ENCODE measurements at places on chromosomes 7 and 10.

- no peak for DNase-seq
Measured at GRCh38 chr10:54904833-54905232, 103.8 kb upstream of the PCDH15 start.

- DNase-seq, result peak; percentile 94
Measured at GRCh38 chr10:102433619-102434046, 1.3 kb upstream of the CUEDC2 start.

- peak; percentile 83 for DNase-seq
Measured at GRCh38 chr7:26305090-26305868, 13.6 kb downstream of the SNX10 start.

GRCh38 chr7:116524609-116525297 is at the start of gene CAV1:
Gene CAV1, plus strand, starts transcription at chr7:116525036. Its CDS starts 27 bp downstream, at chr7:116525063.
- DNase-seq, result no peak

DNA sequence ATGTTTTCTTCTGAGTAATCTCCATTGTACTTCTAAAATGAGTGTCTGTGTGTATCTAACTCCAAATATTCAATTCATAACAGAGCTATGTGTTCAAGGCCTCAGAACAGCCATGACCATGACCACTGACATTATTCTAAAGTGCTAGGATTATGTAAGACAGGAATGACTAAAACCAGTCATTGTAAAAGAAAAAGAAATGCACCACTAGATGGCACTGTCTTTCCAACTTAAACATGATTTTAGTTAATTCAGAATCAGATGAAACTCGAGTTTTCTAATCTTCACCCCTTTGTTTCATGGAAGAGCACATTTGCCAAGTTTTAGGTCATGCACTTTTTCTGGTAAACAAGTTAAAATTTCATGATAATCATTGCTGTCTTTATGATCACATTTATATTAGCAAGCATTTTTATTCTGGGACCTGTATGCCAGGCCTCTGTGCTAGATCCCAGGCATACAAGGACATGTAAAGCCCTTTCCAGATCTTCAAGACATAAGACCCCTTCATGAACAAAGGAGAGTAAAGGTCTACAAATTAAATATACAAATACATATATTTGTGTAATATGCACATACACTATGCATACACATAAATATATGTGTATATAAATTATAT is 26.1 kb upstream of the RSU1 start:
- DNase-seq, result peak; percentile 94

- no peak for DNase-seq
Measured at GRCh38 chr7:96388620-96389383, 66.9 kb upstream of the SLC25A13 start.

DNA sequence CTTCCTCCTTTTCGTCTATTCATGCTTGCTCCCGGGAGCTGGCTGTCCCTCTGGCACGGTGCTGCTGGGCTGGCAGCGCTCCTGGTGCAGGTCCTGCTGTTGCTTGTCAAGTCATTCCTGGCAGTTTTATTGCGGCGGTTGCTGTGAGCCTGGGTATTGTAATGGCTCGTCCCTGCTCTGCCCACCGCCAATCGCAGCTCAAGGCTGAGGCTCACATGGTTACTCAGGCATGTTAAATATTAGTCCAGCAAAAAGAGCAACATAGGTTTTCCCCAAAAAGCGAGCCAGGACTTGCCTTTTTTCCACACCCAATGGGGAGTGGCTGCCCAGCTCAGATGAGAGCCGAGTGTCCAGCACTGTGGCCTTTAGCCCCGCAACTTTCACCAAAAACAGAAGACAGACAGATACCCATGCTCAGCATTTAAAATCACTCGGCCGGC is 492.9 kb upstream of the FOXK1 start:
- no peak for DNase-seq

GRCh38 chr7:158472596-158472995 is 115.0 kb downstream of the PTPRN2 start:
- no peak for DNase-seq

GRCh38 chr7:44285561-44285960 is 39.8 kb downstream of the CAMK2B start:
- DNase-seq, result no peak

DNA sequence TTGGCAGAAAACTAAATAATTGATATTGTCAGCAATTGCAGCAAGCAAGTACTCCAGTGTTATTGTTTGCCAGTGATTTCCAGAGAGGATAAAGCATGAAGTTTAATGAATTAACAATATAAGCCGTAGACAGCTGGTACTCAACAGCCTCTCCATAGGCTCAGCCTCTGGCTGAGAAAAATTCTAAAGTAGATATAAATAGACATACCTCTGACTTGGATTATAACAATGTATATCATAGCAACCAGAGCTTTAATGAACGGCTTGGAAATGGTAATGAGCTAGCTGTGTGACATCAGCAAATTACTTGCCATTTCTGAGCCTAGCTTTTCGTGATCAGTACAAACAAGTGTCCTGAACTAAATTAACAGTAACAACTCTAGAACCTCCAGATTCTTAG is 1055.4 kb upstream of the AUTS2 start:
- no peak for DNase-seq

DNA sequence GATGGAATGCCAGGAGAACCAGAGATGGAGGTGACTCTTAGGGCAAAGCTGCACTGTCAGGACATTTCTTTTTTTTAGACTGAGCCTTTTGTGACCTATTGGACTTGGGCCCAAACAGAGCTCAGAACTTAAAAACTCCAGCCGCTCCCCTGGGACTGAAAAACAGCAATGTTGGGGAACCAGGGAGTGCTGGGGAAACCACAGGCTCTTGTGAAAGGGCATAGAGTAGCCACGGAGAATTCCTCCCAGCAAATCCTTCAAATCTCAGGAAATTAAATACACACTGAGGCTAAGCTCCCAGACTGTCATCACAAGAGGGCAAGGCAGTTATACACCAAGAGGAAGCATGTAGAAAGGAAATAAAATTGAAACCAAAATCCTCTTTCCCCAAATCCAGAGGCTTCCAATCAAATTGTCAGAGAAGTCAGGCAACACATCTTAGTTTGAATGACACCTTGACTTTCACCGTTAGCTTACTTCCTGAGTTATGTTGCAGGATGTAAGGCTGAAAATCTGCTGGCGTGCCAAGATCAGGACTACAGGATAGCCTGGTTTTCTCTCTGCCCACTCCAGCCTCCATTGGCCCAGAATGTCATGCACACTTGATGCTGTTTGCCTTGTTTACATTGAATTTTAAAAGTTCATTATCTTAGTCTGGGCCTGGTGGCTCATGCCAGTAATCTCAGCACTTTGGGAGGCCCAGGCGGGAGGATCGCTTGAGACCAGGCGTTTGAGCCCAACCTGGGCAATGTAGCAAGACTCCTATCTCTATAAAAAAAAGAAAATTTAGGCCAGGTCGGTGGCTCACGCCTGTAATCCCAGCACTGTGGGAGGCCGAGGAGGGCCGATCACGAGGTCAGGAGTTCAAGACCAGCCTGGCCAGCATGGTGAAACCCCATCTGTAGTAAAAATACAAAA is 2.6 kb upstream of the RFC2 start:
- DNase-seq, result no peak

GRCh38 chr10:86301971-86302370 is 64.6 kb downstream of the GRID1 start:
- DNase-seq, result no peak

DNA sequence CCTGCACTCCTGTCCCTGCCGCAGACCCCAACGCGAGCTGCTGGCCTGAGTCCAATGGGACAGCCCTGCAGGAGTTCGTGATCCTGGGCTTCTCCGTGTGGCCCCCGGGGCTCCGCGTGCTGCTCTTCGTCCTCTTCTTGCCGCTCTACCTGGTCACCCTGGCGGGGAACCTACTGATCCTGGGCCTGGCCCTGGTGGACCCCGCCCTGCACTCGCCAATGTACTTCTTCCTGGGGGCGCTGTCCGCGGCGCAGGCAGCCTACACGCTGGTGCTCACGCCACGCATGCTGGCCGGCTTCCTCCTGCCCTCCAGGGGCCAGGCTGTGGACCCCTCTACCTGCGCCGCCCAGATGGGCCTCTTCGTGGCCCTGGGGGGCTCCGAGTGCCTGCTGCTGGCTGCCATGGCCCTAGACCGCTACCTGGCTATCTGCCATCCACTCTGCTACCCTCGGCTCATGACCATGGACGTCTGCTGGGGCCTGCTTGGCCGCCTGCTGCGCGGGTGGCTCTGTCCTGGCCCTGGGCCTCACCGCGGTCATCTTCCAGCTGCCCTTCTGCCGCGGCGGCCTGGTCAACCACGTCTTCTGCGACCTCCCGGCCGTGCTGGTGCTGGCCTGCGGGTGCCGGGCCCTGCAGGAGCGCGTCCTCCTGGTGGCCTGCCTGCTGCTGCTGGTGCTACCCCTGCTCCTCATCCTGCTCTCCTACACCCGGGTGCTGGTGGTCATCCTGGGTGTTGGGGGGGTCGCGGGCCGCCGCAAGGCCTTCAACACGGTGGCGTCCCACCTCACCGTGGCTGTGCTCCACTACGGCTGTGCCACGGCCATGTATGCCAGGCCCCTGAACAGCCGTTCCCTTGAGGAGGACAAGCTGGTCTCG is 71.7 kb downstream of the RBAK start:
- no peak for DNase-seq

GRCh38 chr10:79090134-79090803 is 21.5 kb downstream of the ZMIZ1 start:
- DNase-seq, result peak; percentile 34

DNA sequence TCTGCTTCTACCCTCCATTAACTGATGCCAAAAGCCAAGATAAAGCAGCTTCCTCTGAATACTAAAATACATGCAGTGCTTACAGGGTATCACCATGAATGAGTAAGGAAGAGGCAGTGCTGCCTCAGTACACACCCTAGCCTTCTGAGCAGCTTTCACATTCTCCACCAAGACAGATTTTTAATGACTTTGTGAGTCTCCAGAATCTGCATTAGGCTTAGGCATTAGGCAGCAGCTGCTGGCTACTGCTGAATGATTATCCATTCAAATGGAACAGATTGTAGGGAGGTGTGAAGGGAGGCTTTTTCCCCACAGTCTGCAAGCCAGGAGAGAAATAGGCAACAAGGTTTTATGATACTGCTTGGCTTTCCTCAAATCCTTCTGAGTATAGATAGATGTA is 1226.7 kb upstream of the LRRN3 start:
- no peak for DNase-seq

DNA sequence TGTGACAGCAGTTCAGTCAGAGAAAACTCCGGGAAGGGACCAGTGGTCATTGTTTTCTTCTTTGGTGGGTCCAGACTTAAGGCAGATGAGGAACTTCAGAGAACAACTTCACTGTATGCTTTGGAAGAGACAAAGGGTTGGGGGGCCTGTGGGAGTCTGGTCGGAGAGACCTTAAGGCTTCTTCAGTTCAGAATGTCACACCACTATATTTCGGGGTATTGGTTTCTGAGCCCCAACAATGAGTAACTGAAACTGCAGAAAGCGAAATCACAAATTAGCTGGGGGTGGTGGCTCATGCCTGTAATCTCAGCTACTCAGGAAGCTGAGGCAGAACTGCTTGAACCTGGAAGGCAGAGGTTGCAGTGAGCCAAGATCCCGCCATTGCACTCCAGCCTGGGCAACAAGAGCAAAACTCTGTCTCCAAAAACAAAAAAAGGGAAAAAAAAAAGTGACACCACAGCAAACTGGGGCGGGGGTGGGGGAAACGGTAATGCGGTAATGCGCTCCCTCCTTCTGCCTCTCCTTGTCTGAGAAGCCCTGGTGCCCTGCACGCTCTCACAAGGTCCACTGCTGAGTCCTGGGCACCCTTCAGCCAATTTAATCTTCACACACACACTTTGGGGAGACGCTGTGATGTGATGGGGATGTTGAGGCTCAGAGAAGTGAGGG is 2.2 kb upstream of the ADIRF start:
- no peak for DNase-seq

DNA sequence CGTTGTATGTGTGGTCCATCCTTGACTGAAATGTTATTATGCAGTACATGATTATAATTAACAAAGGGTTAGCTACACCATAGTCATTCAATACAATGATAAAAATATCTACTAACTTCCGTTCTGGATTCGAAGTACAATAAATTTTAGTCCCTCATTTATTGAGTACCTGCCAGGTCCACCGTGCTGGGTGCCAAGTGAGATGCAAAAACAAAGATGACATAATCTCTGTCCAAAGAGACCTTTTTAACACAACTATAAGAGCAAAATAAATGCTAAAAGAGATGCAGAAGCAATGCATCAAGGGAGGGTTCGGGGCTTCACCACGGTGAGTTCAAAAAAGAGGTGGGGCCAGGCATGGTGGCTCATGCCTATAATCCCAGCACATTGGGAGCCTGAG is 33.1 kb downstream of the LAMB1 start:
- DNase-seq, result no peak

DNA sequence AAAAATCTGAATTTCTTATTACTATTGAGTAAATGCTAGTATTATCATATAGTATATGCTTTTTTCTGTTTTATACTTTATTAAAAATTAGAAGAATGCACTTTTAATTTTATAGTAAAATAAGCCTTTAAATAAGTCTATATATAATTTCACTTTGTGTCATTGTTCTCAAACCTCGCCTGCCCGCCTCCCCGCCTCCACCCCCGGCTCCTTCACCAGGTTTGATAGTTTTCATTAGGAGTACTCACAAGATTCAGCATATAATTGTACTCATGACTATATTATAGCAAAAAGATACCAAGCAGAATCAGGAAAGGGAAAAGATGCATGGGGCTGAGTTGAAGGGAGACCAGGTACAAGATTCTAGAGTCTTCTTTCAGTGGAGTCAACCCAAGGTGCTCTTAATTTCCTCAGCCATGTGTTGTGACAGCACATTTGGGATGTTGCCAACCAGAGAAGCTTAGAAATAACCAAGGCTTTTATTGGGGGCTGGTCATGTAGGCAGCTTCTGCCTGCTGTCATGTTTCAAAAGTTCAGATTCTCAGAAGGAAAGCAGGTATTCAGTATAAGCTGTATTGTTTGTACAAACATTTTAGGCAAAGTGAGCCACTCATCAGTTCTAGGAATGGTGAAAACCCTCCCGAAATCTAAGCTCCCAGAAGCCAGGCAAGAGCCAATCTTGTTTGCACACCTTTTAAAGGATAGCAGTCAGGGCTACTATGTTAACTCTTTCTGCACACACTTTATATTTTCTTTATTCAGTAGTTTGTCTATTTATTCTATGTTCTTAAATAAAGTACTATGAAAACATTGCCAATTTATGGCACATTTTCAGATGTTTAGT is 12.3 kb downstream of the NHLRC2 start:
- DNase-seq, result no peak

GRCh38 chr10:7192831-7193361 is 217.9 kb downstream of the SFMBT2 start:
- DNase-seq, result no peak
